Suppressor macrophage (primary cell): ENCODE measurements at places on chromosomes 2 and 18.

DNA sequence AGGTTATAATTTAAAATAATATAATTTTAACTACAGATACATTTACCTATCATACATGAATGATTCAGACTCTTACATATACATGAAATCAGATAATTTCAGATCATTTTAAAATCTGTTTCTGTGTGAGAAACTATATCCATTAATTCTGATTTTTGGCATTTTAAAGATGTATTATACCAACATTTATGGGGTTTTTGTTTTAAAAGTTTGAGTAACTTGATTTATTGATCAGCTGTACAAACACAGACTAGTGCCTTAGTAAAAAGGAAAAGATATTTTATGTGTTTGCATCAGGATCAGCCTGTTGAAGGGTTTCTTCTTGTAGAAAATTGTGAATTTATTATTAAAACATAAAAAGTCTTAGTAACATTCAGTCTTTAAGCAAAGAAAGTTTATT, 59.9 kb downstream of the KIAA1328 start:
- DNase-seq = no peak

- DNase-seq = no peak
Measured at GRCh38 chr18:51437280-51438271, 240.1 kb upstream of the MEX3C start.

DNA sequence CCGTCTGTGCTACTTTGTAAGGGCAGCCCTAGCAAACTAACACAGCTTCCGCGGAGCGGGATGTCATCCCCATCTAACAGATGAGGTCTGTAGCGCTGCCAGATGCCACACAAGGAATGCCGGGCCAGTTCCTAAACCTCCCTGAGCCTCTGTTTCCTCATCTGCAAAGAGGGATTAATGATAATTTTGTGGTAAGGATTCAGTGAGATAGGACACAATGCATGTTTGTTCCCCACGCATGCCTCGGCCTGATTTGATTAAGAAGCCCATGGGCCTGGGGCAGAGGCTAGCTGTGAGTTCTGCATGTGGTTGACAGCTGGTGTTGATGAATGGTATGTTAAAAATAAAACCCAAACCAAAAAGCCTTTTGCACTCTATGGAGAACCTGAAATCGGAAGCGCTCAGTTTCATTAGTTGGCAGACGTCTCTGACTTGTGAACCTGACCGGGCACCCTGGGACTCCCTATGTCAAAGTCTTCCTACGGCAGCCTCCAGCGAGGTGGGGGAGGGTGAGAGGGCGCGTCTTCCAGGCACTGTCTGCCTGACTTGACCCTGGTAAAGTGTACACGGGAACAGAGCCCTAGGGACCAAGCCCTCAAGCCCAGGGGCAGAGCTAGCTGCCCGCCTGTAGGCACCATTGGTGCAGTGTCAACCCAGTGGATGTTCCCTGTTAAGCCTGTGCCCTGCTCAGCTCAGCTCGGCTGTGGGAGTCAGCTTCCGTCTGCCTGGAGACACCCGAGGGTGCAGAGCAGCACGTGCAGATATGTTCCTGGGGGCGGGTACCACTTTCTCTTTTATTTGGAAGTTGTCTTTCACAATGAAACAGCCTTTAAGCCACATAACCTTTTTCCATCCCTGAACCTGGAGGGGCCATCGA, 14.8 kb upstream of the INHBB start:
- no peak for DNase-seq

- no peak for DNase-seq
Measured at GRCh38 chr18:56233595-56233994, 404.8 kb downstream of the TXNL1 start.

GRCh38 chr2:68920481-68921170, 32.1 kb downstream of the GKN2 start:
- DNase-seq = no peak
